Hematopoietic multipotent progenitor cell (in vitro differentiated cells): ENCODE measurements at places on chromosomes 11 and 22.

DNA sequence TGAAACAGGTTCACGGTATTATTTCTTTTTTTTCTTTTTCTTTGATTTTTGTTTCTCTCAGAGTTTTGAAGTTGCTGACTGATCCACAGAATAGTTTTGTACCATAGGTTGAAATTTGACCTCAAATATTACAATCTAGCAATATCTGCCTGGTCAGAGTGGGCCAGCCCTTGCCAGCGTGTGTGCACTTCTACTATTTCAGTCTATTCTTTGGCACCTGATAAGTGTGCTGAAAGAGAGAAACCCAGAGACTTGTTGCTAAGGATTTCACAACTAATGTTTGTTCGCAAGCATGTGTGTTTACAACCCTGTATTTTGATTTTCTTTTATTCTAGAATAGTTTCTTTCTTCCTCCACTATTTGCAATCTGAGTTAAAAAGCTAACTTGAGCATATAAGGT is 1125.2 kb upstream of the CNTN5 start:
- no peak for DNase-seq

- no peak for DNase-seq
Observed at GRCh38 chr11:121437686-121438078, 14.4 kb upstream of the SORL1 start.

GRCh38 chr22:45980761-45981160 is 3.8 kb upstream of the WNT7B start:
- peak; percentile 28 for DNase-seq

- no peak for DNase-seq
Observed at GRCh38 chr11:23022854-23023253, 162.6 kb upstream of the CCDC179 start.

- no peak for DNase-seq
Observed at GRCh38 chr11:110435780-110436717, 6.3 kb downstream of the FDX1 start.

- DNase-seq, result no peak
Observed at GRCh38 chr22:47449508-47450270, 687.2 kb downstream of the TBC1D22A start.

DNA sequence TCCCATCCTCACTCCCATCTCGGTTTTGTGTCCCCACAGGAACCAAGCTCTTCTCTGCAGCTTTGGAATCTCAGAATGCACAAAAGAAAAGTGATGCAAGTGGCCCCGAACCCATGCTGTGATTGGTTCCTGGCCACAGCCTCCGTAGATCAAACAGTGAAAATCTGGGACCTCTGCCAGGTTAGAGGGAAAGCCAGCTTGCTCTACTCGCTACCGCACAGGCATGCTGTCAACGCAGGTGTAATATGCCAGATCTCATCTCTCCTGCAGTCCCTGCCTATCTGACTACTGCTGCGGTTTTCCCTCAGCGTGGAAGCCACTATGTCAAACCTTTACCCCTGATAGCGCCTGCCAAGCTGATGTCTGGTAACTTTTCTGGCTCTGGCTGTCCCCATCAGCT is 200.5 kb upstream of the LRRC4C start:
- no peak for DNase-seq

DNA sequence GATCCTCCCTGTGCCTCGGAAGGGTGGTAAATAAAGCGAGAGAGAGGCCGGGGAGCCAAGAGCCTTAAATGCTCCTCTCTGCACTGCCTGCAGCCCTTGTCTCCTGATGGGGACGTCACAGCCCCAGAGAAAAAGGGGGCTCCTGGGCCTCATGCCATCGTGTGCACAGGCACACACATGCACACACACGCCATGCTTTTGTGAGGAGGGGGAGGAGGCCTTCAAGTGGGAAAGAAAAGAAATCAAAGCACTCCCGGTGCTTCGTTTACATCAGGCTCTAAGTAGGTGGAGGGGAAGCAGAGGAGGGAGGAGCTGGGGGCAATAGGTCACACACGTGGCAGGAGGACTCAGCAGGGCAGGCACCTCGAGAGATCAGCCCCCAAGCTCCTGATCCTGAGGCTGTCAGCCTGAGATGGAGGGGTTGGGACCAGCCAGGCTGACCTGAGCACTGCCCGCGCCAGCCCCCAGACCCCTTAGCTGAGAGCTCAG is 68.2 kb upstream of the NECTIN1 start:
- DNase-seq, result no peak

DNA sequence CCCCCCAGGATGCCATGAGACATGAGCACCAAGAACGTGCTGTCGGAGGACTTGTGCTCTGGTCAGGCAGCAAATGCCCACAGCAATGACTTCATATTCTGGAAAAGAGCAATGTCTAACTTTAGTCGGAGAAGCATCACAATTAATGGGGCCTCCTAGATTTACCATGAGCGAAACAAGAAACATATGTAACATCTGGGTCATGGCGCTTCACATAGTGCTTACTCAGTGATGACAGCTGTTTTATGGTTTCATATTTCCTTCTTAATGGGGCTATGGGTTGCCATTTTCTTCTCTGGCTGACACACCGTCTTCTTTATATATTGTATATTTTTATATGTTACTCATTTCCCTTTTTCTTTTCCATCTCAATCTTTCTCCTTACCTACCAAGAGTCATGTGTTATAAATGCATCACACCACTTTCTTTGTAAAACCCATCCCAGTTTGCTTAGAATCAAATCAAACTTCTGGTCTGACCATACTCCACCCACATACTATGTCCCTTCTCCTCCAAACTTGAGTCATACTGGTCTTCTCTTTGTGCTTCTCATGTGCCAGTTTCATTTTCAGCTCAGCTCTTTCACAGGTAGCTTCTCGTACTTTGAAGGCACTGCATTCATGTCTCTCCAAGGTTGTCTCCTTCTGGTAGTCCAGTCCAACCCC is 9.4 kb upstream of the CASP12 start:
- no peak for DNase-seq

DNA sequence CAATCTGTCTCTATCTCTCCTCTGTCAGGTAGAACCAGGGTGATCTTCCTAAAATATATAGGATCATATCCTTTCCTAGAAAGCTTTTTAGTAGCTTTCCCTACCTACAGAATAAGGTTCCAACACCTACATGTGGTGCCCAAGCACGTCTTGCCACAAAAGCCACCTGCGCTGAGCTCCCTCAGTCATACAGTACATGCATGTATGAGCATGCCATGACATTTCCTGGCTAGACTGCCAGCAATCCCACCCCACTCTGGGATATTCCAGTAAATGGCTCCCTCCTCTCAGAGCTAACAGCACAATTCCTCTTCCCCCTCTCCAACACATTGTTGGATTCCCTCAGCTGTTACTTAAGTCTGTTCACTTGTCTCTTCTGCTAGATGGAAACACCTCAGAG is 398.0 kb downstream of the TENM4 start:
- no peak for DNase-seq

GRCh38 chr22:27937453-27937852 is 18.4 kb upstream of the PITPNB start:
- DNase-seq, result no peak

- no peak for DNase-seq
Observed at GRCh38 chr11:4991060-4991459, 3.6 kb upstream of the OR51L1 start.

DNA sequence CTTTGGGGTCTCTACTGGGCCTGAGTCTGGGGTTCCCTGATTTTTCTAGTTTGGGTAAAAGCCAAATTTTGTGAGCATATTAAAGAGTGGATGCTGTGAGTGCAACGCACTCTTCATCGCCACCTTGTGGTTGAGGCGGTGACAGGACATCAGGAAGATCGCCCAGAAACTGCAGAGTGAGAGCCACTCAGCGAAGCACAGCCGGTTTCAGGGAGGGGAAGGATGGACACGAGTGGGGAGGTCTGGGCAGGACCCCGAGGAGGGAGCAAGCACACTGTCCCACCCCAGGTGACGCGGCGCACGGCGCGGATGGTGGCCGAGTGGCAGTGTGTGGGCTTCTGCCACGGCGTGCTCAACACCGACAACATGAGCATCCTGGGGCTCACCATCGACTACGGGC is 9.1 kb downstream of the SELENOO start:
- DNase-seq, result peak; percentile 59

DNA sequence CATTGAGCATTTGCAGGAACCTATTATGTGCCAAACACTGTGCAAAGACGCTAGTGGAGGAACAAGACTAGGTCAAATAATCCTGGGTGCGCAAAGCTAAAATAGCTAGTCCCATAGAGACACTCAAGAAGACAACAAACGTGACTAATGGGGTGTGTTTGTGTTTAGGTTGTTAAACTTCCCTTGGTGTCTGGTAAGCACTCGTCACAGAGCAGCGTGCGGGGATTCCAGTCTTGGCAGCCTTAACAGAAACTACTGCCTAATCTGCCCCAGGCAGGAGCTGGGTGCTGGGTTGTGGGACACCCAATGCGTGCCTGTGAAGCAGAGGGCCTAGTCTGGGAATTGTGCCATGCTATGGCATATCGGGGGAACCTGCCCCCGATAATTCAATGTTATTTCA is 10.8 kb upstream of the CALCB start:
- no peak for DNase-seq

DNA sequence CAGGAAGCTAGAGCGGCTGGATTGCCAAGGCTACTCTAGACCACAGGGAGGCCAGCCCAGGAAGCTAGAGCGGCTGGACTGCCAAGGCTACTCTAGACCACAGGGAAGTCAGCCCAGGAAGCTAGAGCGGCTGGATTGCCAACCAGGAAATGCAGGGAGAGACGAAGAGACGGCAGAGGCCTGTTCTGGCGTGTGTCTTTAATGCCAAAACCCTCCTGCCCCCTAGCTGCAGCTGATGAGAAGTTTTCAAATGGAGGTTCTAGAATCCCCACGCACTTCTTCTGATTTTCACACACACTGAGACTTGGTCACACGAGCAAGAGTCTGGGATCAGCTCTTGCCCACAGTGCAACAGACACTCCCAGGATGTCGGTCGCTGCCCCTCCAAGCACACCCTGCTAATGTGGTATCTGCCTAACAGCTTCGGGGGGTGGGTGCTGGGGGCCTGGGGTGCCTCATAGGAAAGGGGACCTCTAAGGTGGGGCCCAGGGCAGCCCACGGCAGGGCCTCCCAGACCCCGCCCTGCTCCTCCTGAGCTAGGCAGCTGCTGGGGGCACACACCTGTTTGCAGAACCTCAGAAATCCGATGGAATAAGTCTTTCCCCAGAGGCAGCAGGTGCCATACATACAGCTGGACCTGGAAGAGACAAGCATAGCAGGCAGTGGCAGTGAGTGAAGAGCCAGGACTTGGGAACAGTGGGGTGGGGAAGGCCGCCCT is 28.5 kb downstream of the MAFF start:
- no peak for DNase-seq

GRCh38 chr11:9827708-9828107 is 163.8 kb downstream of the SWAP70 start:
- no peak for DNase-seq

- DNase-seq, result no peak
Observed at GRCh38 chr11:79503028-79503427, 62.2 kb upstream of the TENM4 start.

DNA sequence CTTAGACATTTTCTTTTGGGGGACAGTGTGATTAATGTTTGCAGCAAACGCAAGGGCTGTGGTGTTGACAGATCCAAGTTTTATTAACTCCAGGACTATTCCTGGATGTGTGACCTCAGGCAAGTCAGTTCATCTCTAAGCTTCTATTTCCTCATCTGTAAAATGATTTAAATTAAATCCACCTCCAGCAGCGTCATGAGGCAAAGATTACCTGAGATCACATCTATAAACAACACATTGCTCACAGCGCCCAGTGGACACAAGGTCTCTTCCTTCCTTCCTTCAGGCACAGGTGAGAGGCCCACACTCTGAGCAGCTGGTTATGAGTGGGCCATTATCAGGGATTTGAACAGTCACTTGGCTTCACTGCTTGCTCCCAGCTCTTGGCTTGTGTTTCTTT is 111.2 kb upstream of the RASSF10 start:
- no peak for DNase-seq

- no peak for DNase-seq
Observed at GRCh38 chr11:17742019-17742418, 7.4 kb downstream of the KCNC1 start.

DNA sequence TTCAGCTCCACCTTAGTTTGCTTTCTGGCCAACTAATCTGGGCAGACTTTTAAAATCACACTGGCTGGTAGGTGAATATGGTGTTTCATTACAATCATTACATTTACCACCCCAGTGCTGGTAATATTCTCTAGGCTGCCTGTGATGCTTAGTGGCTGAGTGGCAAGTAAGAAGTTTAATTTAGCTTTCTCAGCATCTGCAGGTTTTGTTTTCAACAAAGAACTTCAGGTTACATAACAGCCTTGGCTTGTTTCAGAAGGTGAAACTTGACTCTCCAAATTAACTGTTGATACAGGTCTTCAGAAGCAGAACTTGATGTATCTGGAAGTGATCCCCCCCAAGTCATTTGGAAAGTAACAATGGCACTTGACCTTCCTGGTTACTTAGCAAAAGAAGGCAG is 423.3 kb upstream of the CCDC90B start:
- no peak for DNase-seq

- no peak for DNase-seq
Observed at GRCh38 chr11:15144347-15144746, 29.6 kb downstream of the INSC start.

GRCh38 chr11:34145073-34145472 is 39.6 kb downstream of the NAT10 start:
- no peak for DNase-seq

DNA sequence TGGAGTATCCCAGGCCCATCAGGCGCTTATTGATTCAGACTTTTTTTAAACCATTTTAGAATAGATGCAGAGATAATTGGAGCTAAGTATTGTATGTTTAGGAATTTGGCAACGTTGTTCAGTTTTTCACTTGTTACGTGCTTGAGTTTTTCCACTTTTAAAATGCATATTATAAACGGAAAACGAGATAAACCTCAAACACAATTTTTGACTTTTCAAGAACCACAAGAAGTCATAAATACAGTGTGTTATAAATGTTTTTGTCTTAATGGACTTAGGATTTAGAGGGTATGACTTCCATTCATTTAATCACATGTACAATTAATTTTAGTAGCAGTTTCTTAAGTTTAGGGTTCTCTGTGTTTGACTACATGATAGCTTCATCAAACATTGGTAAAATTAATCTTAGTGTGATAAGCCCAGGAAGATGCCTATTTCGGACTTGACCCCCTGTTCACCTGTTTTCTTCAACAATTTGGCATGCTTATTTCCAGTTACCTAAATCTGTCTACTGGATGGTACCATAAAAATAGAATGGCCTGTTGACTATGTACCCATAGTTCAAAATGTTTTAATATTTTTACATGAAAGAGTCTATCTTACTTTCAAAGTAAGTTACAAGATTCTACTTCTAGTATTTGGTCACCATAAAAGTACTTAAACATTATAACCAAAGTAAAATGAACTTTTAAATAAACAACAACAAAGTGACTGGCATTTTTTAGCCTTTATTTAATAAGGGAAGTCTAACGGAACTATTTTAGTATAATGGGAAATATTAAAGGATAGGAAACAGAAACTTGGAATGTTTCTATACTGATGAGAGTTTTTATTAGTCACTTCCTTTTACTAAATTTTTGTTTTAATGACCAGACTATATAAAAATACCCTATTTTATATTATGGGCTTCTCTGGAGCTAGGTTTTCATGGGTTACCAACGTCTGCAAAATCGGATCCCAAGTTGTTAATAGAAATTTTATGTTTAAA is 1.4 kb downstream of the ZC3H12C start:
- DNase-seq, result no peak
